Skeletal muscle tissue (tissue), 5 donors: ENCODE measurements at places on chromosomes 3 and 15. TPM values are rescaled to one million over a fixed set of nuclear protein-coding genes. Genes with fewer than 3 reads are reported as not detected.

NAA50 gene
- 65.2 TPM for total RNA-seq

TMEM207 gene
- not detected for total RNA-seq

ABI3BP gene
- total RNA-seq, result 63.2 TPM

RTP1 gene
- not detected for total RNA-seq

C3orf22 gene
- total RNA-seq, result under 0.01 TPM

MYLK gene
- 26.6 TPM for total RNA-seq

RETNLB gene
- total RNA-seq, result not detected

SEMA7A gene
- total RNA-seq, result 5.2 TPM

P2RY14 gene
- total RNA-seq, result 1.6 TPM

COL8A1 gene
- total RNA-seq, result 1.6 TPM

SLC51B gene
- total RNA-seq, result 0.52 TPM

CLSTN2 gene
- 4.7 TPM for total RNA-seq

C3orf70 gene
- total RNA-seq, result 4.2 TPM

GOLGA6D gene
- total RNA-seq, result under 0.01 TPM

CLDN1 gene
- total RNA-seq, result 1.6 TPM

CAND2 gene
- total RNA-seq, result 22.4 TPM

LRTM1 gene
- 106 TPM for total RNA-seq

SLC25A36 gene
- total RNA-seq, result 56.9 TPM

CIAO2A gene
- 54.8 TPM for total RNA-seq

CNTN3 gene
- total RNA-seq, result 3.7 TPM

DNAJC13 gene
- total RNA-seq, result 44.4 TPM

CAMK2N2 gene
- total RNA-seq, result not detected

ITGA11 gene
- 5.7 TPM for total RNA-seq

SLC35G2 gene
- total RNA-seq, result 2.1 TPM

LIPC gene
- total RNA-seq, result under 0.01 TPM

GHSR gene
- not detected for total RNA-seq

FSIP1 gene
- 3.7 TPM for total RNA-seq

ARNT2 gene
- total RNA-seq, result 2.1 TPM

SLC38A3 gene
- total RNA-seq, result 0.52 TPM

SLC2A2 gene
- total RNA-seq, result not detected

DNAH12 gene
- total RNA-seq, result 0.52 TPM

CEMIP gene
- total RNA-seq, result 0.52 TPM

MEGF11 gene
- total RNA-seq, result 0.52 TPM

SERPINI1 gene
- total RNA-seq, result 17.7 TPM

TMEM40 gene
- total RNA-seq, result under 0.01 TPM

CCR9 gene
- total RNA-seq, result 0.52 TPM

COL7A1 gene
- 2.1 TPM for total RNA-seq
